ENCODE measurements at places on chromosomes 12 and 14.

- peaks cover 78% of the 10 kb centered on the region for H3K4me1 ChIP-seq
- peak; percentile 82 for DNase-seq
- peaks cover 60% of the 10 kb centered on the region for H3K36me3 ChIP-seq
- peak overlapping the region; percentile 87 for H3K27ac ChIP-seq
Measured at GRCh38 chr12:53205747-53206419, 1.2 kb downstream of the ITGB7 start.

DNA sequence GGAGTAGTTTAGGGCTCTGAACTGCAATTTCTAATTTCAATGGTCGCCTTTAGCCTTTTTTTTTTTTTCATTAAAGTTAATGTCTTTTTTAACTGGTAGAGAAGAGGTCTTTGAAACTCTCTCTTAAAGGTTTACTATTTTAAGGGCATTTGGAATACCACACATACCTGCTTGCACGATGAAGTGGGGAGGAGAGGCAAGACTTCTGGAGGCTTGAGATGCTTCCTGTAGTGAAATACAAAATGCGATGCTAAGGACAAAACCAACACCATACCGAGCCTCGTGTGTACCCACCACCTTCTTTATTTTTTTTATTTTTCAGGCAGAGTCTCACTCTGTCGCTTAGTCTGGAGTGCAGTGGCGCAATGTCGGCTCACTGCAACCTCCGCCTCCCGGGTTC lies 57.4 kb downstream of the GLT1D1 start:
- no peaks in the 10 kb centered on the region for H3K36me3 ChIP-seq
- H3K27ac ChIP-seq: no peak overlapping the region
- no peak for DNase-seq
- peaks cover 9% of the 10 kb centered on the region for H3K4me1 ChIP-seq

DNA sequence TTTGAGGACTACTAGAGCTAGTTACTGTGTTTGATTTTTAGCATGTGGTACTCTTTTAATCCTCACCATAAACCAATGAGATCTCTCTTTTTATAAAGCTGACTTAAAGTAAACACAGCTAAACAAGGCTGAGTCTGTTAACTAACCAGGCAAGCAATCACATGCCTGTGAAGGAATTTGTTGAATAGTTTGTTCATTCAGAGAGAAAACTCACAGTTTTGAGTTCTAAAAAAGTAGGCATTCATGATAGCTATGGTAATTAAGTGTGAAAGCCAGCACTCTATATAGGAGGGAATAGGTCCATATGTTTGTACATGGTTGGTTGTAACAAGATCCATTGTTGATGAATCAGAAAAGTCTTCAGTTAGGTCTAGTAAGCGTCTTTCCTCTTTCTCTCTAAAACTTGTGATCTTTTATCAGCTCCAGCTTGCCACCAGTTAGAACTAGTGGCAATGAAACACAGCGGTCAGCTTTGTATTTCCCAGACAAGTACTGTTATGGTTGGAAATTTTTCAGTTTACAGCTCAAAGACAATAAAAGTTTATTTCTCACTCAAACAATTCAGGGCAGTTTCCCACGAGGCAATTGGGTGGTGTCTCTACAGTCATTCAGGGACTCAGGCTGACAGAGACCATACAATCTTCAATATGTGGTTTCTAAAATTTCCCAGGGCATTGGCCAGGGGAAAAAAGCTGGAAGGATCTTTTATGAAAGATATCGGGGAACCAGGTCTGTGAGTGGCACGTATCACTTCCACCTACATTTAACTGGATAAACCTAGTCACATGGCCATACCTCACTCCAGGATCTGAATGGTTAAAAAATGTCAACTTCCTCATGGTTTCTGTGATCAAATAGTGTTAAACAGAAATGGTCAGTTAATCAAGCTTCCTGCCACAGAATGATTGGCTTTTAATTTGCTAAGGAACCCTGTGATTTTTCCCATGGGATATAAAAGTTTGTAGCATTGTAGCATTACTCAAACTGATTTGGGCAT lies 203.1 kb downstream of the KIF21A start:
- DNase-seq: no peak
- H3K27ac ChIP-seq: no peak overlapping the region
- H3K4me1 ChIP-seq: no peaks in the 10 kb centered on the region
- H3K36me3 ChIP-seq: no peaks in the 10 kb centered on the region
- H3K27me3 ChIP-seq: no peaks in the 10 kb centered on the region
- H3K4me3 ChIP-seq: no peak overlapping the region

DNA sequence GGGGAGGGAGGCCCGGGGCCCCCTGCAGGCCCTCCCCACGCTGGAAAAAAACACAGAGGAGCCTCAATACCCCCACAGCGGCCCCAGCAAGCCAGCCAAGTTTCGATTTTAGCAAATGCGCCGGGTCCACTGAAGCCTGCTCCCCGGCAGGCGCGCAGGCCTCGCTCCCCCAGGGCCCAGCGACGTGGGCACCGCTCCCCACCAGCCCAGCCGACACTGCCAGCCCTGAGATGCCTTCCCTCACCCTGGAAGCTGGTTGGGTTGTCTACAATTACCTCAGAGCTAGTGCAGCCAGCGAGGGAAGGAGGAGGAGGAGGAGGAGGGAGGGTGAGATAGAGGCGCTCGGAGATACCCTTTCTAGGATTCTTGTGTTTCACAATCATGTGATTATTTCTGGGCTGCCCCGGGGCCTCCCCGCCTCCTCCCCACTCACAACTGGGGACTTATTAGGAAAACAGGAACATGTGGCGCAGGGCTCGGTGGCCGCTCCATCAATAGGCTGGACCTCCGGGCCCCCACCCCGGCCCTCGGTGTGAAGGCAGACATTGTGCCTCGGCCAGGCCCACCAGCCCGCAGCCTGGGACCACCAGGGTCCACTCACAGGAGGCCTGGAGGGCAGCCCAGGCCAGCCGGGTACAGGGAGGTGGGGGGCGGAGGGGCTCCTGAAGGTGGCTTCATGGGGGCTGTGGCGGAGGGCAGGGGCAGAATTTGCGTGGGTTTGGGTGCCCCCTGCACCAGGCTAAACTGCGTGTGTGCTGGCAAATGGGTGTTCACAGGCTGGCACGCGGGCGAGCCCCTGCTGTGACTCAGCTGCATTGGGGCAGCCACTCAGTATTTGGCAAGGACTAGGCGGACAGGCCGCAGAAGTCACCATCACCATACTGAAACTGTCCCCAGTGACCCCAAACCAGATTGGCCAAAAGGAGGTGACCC lies 109.9 kb downstream of the NCOR2 start:
- peaks cover 48% of the 10 kb centered on the region for H3K4me1 ChIP-seq
- DNase-seq: peak; percentile 53
- peak overlapping the region; percentile 87 for H3K27ac ChIP-seq
- H3K36me3 ChIP-seq: peaks cover 29% of the 10 kb centered on the region

Measured in activated CD4-positive, alpha-beta T cell treated with anti-CD3 and anti-CD28 coated beads, Interleukin-2, amount 10 ng/mL, durations not matched to agents 7 days and 5 days (primary cell).